H54 (cell line): ENCODE measurements at places on chromosomes 5 and 9.

DNA sequence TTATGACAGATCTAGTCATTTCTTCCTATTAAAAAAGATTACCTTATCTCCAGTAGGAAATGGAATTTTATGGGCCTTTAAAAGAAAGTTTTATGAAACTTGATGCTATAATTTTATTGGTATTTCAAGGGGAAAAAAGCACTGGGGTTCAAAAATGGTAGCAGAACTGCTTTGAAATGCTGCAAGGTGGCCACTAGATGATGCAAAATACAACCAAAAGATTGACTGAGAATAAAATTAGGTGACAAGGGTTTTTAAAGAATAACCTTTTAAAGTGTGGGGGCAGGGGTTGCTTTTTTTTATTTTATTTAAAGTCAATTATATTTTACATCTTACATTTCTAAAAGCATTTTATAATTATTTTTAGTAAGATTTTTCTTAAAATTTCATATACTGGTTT is 61.7 kb downstream of the KLF9 start:
- no peak for DNase-seq

DNA sequence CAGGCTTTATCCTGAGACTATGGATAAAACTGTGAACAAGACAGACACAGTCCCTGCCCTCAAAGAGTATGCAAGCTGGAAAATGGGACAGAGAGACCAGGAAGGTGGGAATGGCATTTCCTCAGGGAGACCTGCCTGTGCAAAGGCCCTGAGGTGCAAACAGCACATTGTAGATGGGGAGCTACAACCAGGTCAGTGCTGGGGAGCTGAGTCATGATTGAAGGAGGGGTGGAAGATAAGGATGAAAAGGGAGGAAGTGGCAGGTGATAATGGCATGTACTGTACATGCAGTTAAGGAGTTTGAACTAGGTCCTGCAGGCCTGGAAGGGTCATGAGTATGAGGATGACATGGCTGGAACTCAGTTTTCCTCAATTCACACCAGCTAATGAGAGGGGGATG is 75.5 kb upstream of the BOD1 start:
- DNase-seq, result no peak

- DNase-seq, result no peak
Measured at GRCh38 chr5:148514344-148514743, 130.6 kb downstream of the FBXO38 start.

DNA sequence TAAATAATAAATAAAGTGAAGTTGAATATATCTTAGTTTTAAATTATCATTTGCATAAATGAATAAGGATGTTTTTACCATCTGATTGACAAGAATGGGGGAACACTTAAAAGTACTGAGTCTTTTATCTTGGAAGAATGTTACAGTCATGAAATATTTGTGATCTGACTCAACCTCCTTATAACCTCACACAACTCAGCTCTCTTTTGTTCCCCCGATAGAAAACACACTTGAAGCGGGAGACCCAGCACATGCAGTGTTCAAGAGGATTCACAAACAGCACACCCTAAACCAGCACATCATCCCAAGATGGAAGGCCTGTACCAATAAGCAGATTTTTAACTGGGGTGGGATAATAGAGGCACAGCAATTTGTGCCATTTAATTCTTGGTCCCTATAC is 15.5 kb downstream of the BAAT start:
- no peak for DNase-seq

DNA sequence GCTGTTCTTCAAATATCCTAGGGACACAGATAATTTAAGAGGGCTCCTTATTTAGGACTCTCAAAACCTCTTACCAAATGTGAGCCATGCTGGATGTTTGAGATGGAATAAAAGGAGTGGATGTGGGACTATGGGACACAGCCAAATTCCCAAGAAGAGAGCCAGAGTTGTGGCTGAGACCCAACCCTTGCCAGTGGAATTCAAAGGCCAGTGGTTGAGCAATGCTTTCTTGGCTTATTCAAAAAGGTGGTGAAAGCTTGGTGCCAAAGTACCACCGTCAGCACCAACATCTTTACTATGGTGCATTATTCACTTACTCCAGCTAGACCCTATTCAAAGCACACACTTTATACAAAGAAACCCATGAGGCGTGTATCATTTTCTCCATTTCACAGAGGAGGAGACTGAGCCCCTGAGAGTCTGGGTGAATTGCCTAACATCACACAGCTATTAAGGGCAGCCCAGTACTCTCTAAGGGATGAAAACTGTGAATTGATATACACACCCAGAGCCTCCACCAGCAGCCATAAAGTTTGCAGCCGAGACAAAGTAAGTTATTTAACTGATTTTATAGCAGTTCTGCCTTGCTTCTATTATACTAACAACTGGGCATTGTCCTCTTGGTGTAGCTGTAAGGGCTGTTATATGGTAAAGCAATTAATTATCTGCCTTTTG is 391.7 kb downstream of the ACTL7B start:
- DNase-seq, result no peak

- no peak for DNase-seq
Measured at GRCh38 chr9:112349008-112349333, 15.6 kb upstream of the PTBP3 start.

DNA sequence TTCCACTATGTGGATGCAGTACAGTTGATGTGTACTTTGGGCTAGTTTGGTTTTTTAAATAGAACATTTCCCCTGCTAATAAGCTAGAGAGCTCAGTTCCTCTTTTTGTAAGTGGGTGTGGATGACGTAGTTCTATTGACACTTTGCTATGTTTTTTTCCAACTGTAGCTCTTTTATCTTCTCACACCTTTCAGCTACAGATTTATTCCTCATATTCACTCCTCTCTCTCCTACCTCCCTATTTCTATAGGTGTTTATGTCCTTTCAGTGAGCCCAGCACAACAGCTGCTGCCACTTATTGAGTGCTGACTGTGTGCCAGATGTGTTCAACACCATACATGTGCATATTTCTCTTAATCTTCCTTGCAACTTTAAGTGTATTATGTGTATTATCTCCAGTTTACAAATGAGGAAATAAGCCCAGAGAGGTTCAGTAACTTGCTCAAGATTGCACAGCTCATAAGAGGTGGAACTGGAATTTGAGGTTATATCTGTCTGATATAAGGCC is 215.7 kb downstream of the SEMA6A start:
- DNase-seq, result no peak
